ENCODE measurements at places on chromosomes 12 and 14. TPM values are rescaled to one million over a fixed set of nuclear protein-coding genes. Genes with fewer than 3 reads are reported as not detected.
A peak's percentile ranks its signal among the peaks of the same experiment; 100 is the strongest.

The PRB3 gene
- total RNA-seq: not detected

The MGAT4C gene
- total RNA-seq: 0.12 TPM

The GLRX5 gene
- total RNA-seq: 56.4 TPM

DNA sequence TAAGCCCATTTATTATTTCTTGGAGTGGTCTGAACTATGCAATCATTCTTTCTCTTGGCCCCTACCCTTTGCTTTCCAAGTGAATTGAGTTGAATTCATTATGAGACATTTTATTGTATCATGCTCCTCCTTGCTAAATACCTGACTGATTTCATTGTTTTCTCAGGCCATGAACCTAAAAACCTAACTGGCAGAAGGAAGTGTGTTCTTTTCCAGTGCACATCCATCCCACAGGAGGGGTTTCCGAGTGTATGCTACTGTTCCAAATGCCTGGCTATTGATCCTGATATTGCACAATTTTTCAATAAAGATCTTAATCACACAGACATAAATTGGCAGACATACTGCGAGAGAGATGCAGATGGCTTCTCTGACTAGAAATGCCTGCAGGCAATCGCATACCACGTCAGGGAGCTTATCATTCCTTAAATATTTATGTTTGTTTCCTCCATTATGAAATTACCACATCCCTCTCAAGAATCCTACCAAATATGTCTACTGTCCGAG lies 162.2 kb upstream of the EGLN3 start:
- peak; percentile 29 for DNase-seq

DNA sequence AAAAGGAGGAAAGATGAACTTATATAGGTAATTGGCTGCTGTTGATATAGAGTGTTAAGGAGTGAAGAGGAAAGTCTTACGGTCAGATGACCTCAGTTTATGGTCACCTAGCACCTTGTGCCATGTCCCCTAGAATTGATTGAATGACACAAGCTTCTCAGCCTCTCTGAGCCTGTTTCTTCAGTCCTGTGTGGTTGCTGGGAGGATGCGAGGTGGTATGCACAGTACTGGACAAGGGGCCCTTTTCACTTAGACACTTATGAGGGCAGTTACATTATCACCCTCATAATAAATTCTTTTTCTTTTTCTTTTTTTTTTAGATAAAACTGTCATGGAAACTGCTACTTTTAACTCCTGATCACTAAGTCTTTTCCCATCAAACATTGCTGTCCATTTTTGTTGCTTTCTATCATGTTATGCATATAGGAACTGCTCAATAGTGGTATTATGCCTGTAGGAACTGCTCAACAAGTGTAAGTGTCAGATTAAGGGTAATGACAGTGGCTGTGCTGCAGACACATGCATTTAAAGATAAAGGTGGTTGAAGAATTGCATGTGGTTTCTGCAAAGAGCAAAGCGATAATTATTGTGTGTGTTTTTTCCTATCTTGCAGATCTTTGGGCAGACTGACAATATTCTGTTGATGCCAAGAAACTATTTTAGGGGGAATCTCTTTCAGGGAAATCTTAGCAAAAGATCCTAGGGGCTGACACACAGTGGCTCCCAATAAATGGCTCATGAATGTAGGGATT lies 11.6 kb downstream of the ANO6 start:
- DNase-seq: no peak

DNA sequence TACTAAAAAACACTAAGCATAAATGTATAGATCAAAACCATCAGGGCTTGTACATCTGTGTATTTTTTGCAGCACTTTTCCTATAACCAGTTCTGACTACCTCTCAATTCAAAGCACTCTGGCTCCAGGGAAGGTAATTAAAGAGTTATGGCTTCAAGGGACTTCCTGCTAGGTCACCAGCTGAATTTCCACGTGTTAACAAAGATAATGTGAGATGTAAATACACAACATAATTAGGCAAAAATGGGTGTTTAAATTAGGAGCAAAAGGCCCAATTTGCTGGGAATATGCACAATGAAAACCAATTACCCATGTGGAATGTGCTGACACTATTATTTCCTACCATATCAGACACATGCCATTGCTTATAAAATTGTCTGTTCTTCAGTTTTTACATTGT lies 513.4 kb upstream of the FLRT2 start:
- DNase-seq: no peak
